ENCODE measurements at places on chromosomes 16 and 17. TPM values are rescaled to one million over a fixed set of nuclear protein-coding genes. Genes with fewer than 3 reads are reported as not detected.

Gene CNTD1
- not detected for total RNA-seq

Gene NEK8
- 1.2 TPM for total RNA-seq

Gene SP6
- total RNA-seq = 0.49 TPM

Gene ZG16B
- total RNA-seq = 0.50 TPM

DNA sequence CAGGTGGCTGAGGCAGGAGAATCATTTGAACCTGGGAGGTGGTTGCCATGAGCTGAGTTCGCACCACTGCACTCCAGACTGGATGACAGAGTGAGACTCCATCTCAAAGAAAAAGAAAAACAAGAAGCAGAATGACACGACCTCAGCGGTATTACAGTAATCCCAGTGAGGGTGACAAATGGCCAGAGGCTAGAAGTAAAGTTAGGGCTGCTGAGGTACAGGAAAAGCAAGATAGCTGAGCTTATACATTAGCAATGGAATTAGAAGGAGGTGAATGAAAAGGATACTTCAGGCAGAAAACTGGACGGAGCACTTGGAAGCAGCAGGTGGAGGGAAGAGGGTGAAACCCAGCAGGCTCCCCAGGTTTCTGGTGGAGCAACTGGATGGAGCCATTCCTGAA is 26.1 kb upstream of the AMZ2 start:
- no peaks in the 10 kb centered on the region for H3K4me1 ChIP-seq
- H3K27me3 ChIP-seq = no peaks in the 10 kb centered on the region
- no peak overlapping the region for H3K27ac ChIP-seq

DNA sequence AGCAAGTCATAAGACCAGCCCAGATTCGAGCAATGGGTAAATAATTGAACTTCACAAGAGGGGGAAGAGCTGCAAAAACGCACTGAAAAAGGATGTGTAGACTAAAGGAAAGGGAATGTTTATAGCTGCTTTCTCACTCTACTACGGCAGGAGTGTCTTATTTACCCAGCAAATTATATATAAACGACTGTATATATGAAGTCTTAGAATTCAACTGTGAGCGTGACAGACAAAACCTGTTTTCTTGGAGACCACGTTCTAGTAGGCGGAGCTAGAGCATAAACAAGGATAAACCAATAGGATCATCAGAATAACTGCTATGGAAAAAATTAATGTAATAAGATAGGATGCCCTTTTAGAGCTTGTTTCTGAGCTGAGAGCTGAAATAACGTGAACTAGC is 394.6 kb upstream of the MON1B start:
- H3K36me3 ChIP-seq = no peaks in the 10 kb centered on the region
- no peak overlapping the region for H3K27ac ChIP-seq
- no peaks in the 10 kb centered on the region for H3K4me1 ChIP-seq
- H3K27me3 ChIP-seq = no peaks in the 10 kb centered on the region
- H3K4me3 ChIP-seq = no peak overlapping the region

DNA sequence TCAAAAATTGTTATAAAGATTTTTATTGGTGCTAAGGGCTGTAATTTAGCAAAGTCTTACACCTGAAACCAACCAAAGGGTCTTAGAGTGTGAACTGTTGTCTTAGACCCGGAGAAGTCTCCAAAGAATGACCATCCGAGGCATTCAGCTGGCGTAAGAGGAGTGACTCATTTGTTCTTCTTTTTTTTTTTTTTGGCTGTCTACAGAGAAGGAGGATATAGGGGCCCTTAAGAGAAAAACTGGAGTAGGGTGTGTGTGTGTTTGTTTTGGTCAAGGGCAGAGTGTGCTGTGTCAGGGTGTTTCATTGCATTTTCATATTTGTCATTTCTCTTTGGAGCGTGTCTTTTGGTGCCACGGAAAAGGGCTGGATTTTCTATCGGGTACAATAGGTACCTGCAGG is 508.0 kb downstream of the WWOX start:
- H3K27ac ChIP-seq = peak overlapping the region; percentile 17
- no peaks in the 10 kb centered on the region for H3K4me1 ChIP-seq
- no peak overlapping the region for H3K4me3 ChIP-seq
- no peaks in the 10 kb centered on the region for H3K36me3 ChIP-seq
- DNase-seq = no peak
- no peaks in the 10 kb centered on the region for H3K27me3 ChIP-seq

- H3K27ac ChIP-seq = no peak overlapping the region
- no peaks in the 10 kb centered on the region for H3K36me3 ChIP-seq
- peaks cover 56% of the 10 kb centered on the region for H3K27me3 ChIP-seq
- DNase-seq = no peak
These were observed 111.8 kb downstream of the ENGASE start for GRCh38 chr17:79186406-79186805.

DNA sequence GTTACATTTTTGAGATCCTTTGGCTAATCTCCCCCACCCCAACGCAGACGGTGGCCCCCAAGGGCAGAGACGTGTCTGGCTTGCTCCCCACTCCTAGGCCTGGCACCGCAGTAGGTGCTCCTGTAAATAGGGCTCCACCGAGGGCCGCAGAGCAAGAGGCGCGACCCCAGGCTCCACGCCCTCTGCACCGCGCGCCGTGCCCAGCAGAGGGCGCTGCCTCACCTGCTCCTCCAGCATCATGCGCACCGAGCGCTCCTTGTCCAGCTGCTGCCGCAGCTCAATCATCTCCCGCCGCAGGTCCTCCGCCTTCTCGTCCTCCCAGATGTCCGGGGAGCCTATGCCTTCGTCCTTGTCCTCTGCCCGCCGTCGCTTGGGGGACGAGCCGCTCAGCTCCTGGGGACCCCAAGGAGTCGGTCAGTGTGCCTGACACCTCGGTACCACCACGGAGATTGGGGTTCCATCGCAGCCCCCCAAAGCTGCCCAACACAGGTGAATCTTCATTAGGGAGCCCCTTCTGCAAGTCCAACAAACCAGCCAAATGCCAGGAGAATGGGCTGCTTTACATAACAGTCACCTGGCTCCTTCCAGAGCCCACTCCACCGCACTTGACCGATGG is 11.2 kb downstream of the TFAP4 start:
- H3K4me1 ChIP-seq = peaks cover 16% of the 10 kb centered on the region
- peaks cover 4% of the 10 kb centered on the region for H3K36me3 ChIP-seq
- H3K27me3 ChIP-seq = no peaks in the 10 kb centered on the region

DNA sequence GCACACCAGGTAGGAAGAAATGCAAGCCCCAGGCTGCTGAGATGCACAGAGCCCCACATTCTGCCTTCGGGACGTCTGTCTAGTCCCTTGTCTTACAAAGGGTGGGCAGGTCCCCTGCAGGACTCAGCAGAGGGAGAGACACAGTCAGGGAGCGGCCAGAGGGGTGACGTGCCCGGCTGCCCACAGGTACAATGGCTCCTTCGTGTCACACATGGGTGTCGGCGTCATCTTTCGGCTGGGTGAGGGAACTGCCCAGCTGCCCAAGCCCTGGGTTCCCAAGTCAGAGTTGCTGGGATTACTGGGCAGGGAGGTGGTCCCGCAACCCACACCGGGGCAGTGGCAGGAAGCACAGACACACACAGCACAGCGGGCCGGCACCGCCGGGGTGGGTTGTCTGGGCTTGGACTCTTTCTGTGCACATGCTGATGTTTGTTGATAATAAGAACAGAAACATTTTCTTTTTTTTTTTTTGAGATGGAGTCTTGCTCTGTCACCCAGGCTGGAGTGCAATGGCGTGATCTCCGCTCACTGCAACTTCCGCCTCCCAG is 80.6 kb downstream of the JPH3 start:
- H3K27ac ChIP-seq = no peak overlapping the region
- H3K27me3 ChIP-seq = peaks cover 47% of the 10 kb centered on the region
- no peak overlapping the region for H3K4me3 ChIP-seq
- H3K4me1 ChIP-seq = no peaks in the 10 kb centered on the region

- no peaks in the 10 kb centered on the region for H3K27me3 ChIP-seq
- no peak for DNase-seq
- no peak overlapping the region for H3K4me3 ChIP-seq
- no peaks in the 10 kb centered on the region for H3K4me1 ChIP-seq
These were observed 42.6 kb downstream of the RAB11FIP4 start for GRCh38 chr17:31433811-31434726.

DNA sequence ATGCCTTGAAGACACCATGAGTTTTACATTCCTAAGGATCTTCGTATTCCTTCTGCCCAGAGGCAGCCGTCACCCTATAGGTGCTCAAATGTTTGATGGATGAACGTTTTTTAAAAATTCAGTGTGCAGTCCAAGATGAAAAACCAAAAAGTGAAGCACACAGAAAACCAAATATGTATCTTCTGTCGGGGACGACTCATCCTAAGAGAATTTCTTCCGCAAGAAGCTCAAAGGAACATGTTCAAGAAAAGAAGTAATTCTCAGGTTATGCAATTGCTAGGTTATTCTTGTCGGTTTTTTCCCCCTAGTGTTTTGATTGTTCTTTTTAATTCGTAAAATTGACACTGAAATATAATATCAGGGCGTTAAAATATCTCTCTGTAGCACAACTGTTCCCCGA is 1.4 kb downstream of the CENPV start:
- no peak overlapping the region for H3K27ac ChIP-seq
- peaks cover 19% of the 10 kb centered on the region for H3K4me1 ChIP-seq
- peak overlapping the region; percentile 68 for H3K4me3 ChIP-seq
- no peak for DNase-seq

GRCh38 chr16:67149276-67150046 is 1.3 kb downstream of the B3GNT9 start:
- no peak overlapping the region for H3K4me3 ChIP-seq
- H3K4me1 ChIP-seq = peaks cover 16% of the 10 kb centered on the region
- no peaks in the 10 kb centered on the region for H3K27me3 ChIP-seq
- peaks cover 42% of the 10 kb centered on the region for H3K36me3 ChIP-seq

GRCh38 chr17:45164734-45165269 is 3.1 kb downstream of the HEXIM2 start:
- peaks cover 10% of the 10 kb centered on the region for H3K4me1 ChIP-seq
- no peaks in the 10 kb centered on the region for H3K27me3 ChIP-seq
- no peak overlapping the region for H3K27ac ChIP-seq
- H3K36me3 ChIP-seq = peaks cover 6% of the 10 kb centered on the region
- DNase-seq = no peak

- no peaks in the 10 kb centered on the region for H3K27me3 ChIP-seq
- no peak overlapping the region for H3K4me3 ChIP-seq
- H3K36me3 ChIP-seq = no peaks in the 10 kb centered on the region
- peaks cover 39% of the 10 kb centered on the region for H3K4me1 ChIP-seq
These were observed 17.6 kb downstream of the NUP93 start for GRCh38 chr16:56747486-56748045.

- H3K4me3 ChIP-seq = no peak overlapping the region
- H3K27me3 ChIP-seq = no peaks in the 10 kb centered on the region
- peaks cover 17% of the 10 kb centered on the region for H3K4me1 ChIP-seq
- no peaks in the 10 kb centered on the region for H3K36me3 ChIP-seq
These were observed 239.9 kb downstream of the PRKCA start for GRCh38 chr17:66542129-66542966.
